Liver (tissue), 10 donors: ENCODE measurements at places on chromosomes 5 and 9. TPM values are rescaled to one million over a fixed set of nuclear protein-coding genes. Genes with fewer than 3 reads are reported as not detected.

DNA sequence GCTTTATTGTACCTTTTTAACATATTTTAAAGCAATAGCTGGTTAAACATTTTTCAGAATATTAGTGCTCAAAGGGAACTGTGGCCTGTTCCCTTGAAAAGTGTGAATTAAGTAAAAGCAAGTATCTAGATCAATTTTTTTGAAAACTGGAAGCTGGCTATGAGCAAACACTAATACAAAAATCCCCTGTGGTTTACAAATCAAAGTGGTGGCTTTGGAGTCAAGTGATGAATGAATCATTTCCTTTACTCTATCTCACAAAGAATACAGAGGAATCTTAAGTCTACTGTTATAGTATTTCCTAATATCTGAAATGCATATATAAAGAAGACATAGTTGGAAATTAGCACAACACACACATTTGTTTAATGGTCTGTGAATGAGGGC is 212.4 kb upstream of the C9orf72 start:
- no peaks in the 10 kb centered on the region for H3K36me3 ChIP-seq
- H3K27me3 ChIP-seq = no peaks in the 10 kb centered on the region
- H3K4me1 ChIP-seq = no peaks in the 10 kb centered on the region
- DNase-seq = no peak

DNA sequence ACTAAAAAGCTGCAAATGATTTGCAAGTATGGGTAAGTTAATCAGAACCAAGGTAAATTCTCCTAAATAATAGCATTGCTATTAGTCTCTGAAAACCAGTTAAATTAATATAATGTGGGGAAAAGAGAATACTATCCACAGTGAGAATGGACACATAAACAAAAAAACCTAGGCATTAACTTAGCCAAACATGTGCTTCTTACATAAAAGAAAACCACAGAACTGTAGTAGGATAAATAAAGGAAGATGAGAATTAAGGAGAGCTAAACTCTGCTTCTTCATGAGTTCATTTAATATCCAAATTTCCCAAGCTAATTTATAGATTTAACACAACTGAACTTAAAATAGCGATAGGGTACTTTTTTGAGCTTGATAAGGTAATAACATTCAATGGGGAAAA is 31.8 kb downstream of the ABCA1 start:
- no peak overlapping the region for H3K27ac ChIP-seq
- DNase-seq = no peak
- H3K4me3 ChIP-seq = no peak overlapping the region
- peaks cover 11% of the 10 kb centered on the region for H3K36me3 ChIP-seq

GRCh38 chr9:33619666-33620404 is 95.8 kb downstream of the ANKRD18B start:
- H3K36me3 ChIP-seq = no peaks in the 10 kb centered on the region
- no peak overlapping the region for H3K27ac ChIP-seq
- no peaks in the 10 kb centered on the region for H3K4me1 ChIP-seq
- H3K27me3 ChIP-seq = no peaks in the 10 kb centered on the region
- DNase-seq = no peak

- H3K36me3 ChIP-seq = no peaks in the 10 kb centered on the region
- no peak overlapping the region for H3K4me3 ChIP-seq
- DNase-seq = no peak
- no peaks in the 10 kb centered on the region for H3K27me3 ChIP-seq
- peaks cover 4% of the 10 kb centered on the region for H3K4me1 ChIP-seq
Measured at GRCh38 chr9:81578606-81579005, 110.7 kb downstream of the TLE1 start.

The MYORG gene
- 19.5 TPM for polyA plus RNA-seq
